Progenitor cell of endocrine pancreas (in vitro differentiated cells): ENCODE measurements at places on chromosomes 6 and 20.

DNA sequence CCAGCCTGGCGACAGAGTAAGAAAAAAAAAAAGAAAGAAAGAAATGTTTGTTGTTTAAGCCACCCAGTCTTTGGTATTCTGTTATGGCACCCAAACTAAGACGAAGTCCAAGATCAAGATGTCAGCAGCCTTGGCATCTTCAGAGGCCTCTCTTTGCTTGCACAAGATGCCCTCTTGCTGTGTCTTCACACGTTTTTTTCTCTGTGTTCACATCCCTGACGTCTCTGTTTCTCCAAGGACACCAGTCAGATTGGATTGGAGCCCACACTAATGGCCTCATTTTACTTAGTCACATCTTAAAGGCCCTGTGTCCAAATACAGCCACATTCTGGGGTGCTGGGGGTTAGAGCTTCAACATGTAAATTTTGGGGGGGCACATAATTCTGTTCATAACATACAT is 380.9 kb downstream of the GJA1 start:
- DNase-seq = no peak
- H3K27me3 ChIP-seq = no peaks in the 10 kb centered on the region
- H3K4me1 ChIP-seq = no peaks in the 10 kb centered on the region
- H3K36me3 ChIP-seq = no peaks in the 10 kb centered on the region
- H3K27ac ChIP-seq = no peak overlapping the region
- H3K4me3 ChIP-seq = no peak overlapping the region

GRCh38 chr6:45590696-45591184 is 213.0 kb upstream of the SUPT3H start:
- peak overlapping the region; percentile 75 for H3K27ac ChIP-seq
- no peak overlapping the region for H3K4me3 ChIP-seq
- peaks cover 3% of the 10 kb centered on the region for H3K27me3 ChIP-seq
- H3K36me3 ChIP-seq = no peaks in the 10 kb centered on the region
- peaks cover 40% of the 10 kb centered on the region for H3K4me1 ChIP-seq

DNA sequence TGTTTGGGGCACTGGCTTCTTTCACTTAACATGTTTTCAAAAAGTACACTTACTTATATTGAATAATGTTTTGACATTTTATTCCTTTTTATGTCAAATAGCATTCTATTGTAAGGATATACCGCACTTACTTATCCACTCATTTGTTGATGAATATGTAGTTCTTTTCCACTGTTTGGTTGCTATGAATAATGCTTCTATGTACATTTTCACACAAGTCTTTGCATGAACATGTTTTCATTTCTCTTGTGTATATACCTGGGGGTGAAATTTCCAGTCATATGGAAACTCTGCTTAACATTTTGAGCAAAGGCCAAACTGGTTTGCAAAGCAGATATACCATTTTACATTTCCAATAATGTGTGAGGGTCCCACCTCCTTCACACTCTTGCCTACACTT is 202.3 kb upstream of the GGTLC1 start:
- H3K4me1 ChIP-seq = no peaks in the 10 kb centered on the region
- no peaks in the 10 kb centered on the region for H3K27me3 ChIP-seq
- no peak for DNase-seq
- H3K36me3 ChIP-seq = no peaks in the 10 kb centered on the region
- no peak overlapping the region for H3K4me3 ChIP-seq
- H3K27ac ChIP-seq = no peak overlapping the region

GRCh38 chr6:125839471-125839870 is 48.7 kb downstream of the NCOA7 start:
- no peak overlapping the region for H3K27ac ChIP-seq
- no peak for DNase-seq
- peaks cover 8% of the 10 kb centered on the region for H3K4me1 ChIP-seq
- no peak overlapping the region for H3K4me3 ChIP-seq
- H3K27me3 ChIP-seq = no peaks in the 10 kb centered on the region
